ENCODE measurements at places on chromosomes 7 and 10.
A peak's percentile ranks its signal among the peaks of the same experiment; 100 is the strongest.

GRCh38 chr10:109993551-109994330 lies 14.0 kb upstream of the ADD3 start:
- no peak for DNase-seq

GRCh38 chr7:36814311-36814710 lies 90.0 kb upstream of the AOAH start:
- DNase-seq = no peak

- DNase-seq = no peak
Observed at GRCh38 chr7:111090846-111091245, at the start of gene LRRN3. LRRN3 (plus strand) TSS chr7:111091127; CDS start chr7:111122773, 31,646 bp downstream.

DNA sequence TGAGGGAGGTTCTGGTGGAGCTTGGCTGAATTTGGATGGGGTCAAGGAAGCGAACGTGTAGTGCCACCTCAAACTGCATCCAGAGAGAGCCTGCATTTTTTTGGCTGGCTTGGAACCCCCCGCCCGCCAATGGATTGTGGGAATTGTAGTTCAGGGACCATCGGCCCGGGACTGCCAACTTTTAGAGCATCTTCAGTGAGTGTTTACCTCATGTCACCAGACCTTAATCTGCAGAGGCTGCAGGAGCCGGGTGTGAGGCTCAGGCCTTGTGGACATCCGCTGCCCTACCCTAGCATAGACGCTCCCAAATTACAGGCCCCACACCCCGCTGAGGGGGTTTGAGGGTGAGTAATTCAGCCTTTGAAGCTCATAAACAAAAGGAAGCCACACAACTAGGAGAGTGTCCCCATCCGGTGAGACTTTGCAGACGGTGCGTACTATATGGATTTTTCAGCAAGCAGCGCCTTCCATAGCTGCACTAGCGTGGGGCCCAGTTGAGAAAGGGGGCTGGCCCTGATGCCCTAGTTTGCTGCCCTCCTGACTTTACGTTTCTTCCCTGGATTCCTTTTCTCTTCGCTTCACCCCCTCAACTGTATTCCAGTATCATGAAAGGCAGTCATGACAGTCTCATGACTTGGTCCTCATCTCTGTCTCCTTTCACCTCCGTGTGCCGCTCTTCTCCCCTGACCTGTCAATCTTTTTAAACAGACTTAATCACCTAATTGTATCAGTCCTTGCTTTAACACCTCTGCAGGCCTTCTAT lies 717 bp downstream of the CNPY4 start:
- DNase-seq = peak; percentile 16

- no peak for DNase-seq
Observed at GRCh38 chr10:52020702-52021101, 293.4 kb upstream of the DKK1 start.

DNA sequence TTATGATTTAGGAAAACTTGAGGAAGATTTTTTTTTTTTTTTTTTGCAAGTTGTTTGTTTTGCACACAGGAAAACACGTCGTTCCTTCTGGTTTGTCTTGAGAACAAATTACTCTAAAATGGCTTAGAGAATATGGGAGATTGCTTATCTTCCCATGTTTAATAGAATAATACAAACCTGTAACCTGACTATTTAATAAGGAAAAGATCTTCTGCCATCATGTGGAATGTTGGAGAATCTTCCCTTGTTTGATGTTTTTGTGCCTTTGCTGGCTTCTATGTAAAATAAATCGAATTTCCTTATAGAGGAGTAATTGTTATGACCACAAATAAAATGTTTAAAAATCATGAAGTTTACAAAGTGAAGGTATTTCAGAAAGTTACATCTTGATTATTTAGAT lies 818.8 kb downstream of the GATA3 start:
- DNase-seq = no peak

DNA sequence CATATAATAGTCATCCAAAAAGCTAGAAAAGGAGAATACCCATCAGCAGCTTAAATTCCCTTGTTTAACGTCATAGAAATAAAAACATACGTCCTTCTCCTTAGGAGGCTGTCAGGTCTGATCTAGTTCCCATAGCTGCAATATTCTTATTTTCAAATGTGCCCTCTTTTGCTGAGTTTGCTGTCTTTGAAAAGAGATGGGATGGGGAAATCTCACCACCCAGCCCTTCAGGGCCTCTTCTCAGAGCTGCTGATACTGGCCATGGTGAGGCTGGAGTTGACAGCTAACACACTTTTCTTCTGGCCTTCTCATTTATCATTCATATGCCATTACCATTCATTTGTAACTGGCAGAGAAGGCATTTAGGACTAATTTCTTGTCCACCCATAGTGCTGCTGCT lies 5.1 kb upstream of the PCGF5 start:
- no peak for DNase-seq

GRCh38 chr10:118447478-118448270 lies 105.5 kb upstream of the FAM204A start:
- DNase-seq = peak; percentile 5

GRCh38 chr10:81862596-81862995 lies 12.4 kb upstream of the NRG3 start:
- DNase-seq = no peak

GRCh38 chr7:112145206-112145605 lies 61.0 kb downstream of the DOCK4 start:
- no peak for DNase-seq

DNA sequence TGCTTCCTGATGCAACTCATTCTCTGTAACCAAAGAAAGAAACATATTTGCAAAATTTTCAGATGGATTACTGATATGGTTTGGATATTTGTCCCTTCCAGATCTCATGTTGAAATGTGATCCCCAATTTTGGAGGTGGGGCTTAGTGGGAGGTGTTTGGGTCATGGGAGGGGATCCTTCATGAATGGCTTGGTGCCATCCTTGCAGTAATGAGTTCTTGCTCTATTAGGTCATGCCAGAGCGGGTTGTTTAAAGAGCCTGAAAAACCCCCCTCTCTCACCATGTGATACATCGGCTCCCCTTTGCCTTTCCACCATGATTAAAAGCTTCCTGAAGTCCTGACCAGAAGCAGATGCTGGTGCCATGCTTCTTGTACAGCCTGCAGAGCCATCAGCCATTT lies 43.8 kb upstream of the PRKG1 start:
- DNase-seq = no peak

DNA sequence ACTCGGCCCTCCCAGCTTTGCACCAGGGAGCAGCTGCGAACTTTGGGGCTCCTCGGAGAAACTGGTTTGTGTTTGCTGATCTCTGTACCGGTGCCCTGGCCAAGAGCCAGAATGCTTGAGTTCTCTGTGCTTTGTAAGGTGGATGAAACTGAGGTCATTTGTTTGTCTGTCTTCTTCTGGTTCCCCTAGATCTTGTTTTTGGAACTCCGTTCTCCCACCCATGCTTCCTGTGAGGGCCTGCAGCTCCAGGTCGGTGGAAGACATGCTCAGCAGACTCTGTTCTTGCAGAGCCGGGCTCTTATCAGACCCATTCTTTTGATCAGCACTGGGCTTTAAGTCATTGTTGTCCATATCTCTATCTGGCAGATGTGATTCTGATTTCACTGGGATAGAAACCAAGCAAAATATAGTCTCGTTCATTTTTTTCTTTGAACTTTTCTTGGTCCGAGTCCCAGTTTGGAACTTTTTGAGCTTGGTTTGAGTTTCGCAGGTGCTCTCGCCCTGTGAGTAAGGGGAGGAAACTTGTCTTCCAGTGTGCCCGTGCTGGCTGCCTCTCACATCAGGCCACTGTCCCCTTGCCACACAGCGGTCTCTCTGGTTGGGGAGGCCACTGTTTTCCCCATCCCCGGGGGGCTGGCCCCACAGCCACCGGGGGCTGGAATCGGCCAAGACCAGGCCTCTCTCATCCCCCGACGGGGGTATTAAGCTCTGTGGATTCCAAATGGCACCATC lies 31.2 kb downstream of the JCAD start:
- no peak for DNase-seq

DNA sequence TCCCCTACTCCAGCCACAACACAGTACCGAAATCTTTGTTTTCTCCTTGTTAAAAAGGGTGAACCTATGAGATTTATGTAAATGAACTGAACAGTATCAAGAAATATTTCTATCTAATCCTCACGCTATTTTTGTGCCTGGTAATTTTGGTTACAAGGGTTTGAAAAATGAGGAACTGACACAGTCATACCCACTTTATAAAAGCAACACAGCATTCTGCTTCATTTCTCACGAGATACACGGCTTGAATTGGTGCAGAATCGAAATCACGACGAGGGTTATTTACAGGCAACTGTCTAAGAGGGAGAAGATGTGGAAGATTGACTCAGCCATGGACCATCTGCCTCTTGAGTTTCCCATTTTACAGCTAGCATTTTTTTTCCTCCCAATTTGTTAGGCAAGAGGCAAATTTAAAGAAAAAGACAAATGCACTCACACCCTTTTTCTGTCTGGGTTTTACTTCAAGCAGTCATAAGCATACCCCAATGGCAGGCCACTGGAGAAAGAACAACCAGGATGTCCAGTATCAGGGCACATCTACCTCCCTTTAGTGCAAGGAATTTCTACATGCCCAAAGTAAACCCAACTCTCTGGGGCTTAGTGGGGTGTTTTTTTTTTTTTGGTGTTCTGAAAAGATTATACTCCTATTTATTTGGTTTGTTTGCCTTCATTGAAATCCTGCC lies 108.1 kb downstream of the ITGB8 start:
- DNase-seq = no peak

- DNase-seq = no peak
Observed at GRCh38 chr10:5536486-5537081, 11.8 kb downstream of the CALML3 start.

DNA sequence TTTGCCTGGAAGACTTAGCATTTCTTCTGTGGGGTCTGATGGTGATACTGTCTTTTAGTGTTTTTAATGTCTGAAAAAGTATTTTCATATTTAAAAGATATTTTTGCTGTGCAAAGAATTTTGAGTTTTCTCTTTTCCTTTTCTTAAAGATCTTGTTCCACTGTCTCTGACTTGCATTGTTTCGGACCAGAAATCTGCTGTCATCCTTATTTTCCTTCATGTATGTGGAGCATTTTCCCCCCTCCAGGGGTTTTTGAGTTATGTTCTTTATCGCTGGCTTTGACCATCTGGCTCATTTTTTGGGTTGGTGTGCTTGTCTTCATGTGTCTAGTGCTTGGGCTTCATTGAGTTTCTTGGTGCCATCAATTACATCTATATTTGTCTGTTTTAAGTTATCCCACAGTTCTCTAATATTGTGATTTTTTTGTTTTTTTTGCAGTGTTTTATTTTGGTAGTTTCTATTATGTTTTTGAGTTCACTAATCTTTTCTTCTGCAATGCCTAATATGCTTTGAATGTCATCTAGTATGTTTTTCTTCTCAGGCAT lies 119.9 kb downstream of the MGMT start:
- no peak for DNase-seq

DNA sequence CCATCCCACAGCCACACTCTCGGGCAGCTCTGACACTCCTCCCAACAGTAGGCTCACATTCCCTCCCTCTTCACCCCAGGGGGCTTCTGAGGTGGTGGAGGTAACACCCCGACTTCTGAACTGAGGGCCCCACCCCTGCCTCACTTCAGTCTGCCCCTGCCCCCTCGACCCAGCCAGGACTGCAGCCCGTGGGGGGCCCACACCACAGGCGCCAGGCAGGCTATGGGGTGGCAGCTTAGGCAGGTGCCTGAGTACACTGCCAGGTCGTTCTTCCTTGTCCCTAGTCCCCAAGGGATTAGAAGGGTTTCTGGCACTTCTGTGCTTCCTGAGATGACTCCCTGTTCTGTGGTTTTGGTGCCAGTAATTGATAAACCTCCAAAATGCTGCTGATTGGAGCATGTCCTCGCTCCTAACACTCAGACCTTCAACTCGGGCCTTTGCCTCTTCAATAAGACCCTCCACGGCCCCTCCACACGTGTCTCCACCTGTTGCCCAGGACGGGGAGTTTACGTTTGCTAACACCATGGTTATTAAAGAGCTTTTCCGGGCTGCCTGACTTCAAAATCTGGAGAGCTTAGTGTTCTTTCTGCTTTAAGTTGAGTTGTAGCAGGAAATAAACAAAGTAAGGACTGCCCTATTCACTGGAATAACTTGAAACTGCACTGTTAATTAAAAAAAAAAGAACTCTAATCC lies 23.8 kb upstream of the LARP4B start:
- DNase-seq = no peak

DNA sequence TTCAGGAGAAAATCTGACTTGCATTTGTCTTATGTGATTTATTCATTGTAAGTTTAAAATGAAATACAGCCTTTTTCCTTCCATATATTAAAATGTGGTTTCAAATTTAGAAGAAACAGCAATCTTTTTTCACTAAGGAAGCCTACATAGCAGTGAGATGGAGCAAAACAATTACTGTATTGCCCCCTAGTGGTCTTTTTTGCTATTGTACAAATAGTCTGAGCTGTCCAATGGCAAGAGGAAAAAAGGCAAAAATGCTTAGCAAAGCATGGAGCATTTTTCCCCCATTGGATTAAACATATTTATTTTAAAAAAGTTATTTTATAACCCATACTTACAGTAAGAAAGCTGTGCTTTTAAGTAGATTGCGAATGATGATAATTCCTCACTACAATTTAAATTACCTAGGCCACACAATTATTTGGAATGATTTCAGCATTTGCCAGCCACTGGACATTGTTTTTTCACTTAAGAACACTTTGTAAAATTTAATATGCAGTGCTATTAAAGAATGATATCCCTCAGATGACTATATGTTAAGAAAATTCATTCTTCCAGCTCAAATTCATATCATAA lies 119.5 kb downstream of the CPED1 start:
- peak; percentile 44 for DNase-seq
